Omental fat pad (tissue), 4 donors: ENCODE measurements at places on chromosomes 3 and 15.
A peak's percentile ranks its signal among the peaks of the same experiment; 100 is the strongest.

- no peak for DNase-seq
These were observed 25.4 kb upstream of the LSAMP start for GRCh38 chr3:116470605-116471197.

GRCh38 chr3:24351779-24352469, 142.7 kb downstream of the THRB start:
- no peak for DNase-seq

- no peak for DNase-seq
These were observed 328.2 kb upstream of the LRRFIP2 start for GRCh38 chr3:37502621-37503020.

GRCh38 chr15:100973351-100974111, 54.4 kb downstream of the LRRK1 start:
- no peak for DNase-seq

DNA sequence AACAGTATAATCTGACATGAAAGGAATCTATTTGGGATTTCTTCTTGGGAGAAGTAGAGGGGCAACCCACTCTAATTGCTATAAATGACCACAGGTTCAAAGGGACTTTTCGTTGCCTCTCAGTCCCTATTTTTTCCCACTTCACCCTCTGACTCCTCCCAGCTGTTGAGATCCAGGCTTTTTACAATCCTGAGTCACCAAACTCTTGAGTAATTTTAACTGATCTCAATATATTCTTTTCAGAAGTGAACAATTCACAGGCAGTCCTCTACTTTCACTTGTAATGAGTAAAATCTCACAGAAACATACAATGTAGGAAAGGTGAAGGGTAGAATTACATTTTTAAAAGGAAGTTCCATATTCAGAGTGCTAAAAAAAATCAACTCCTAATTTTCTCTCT, 44.6 kb downstream of the EIF4E3 start:
- DNase-seq = no peak

GRCh38 chr3:44906997-44907396, 32.6 kb downstream of the TGM4 start:
- DNase-seq = no peak

- no peak for DNase-seq
These were observed 57.5 kb downstream of the MAGEF1 start for GRCh38 chr3:184654375-184654774.

- DNase-seq = no peak
These were observed 23.9 kb upstream of the SLTM start for GRCh38 chr15:58957101-58957973.

GRCh38 chr3:414063-414462, 217.5 kb downstream of the CHL1 start:
- no peak for DNase-seq

GRCh38 chr15:63809452-63809851, 24.3 kb downstream of the HERC1 start:
- DNase-seq = no peak

- no peak for DNase-seq
These were observed 5.0 kb downstream of the PLA1A start for GRCh38 chr3:119602676-119603075.

DNA sequence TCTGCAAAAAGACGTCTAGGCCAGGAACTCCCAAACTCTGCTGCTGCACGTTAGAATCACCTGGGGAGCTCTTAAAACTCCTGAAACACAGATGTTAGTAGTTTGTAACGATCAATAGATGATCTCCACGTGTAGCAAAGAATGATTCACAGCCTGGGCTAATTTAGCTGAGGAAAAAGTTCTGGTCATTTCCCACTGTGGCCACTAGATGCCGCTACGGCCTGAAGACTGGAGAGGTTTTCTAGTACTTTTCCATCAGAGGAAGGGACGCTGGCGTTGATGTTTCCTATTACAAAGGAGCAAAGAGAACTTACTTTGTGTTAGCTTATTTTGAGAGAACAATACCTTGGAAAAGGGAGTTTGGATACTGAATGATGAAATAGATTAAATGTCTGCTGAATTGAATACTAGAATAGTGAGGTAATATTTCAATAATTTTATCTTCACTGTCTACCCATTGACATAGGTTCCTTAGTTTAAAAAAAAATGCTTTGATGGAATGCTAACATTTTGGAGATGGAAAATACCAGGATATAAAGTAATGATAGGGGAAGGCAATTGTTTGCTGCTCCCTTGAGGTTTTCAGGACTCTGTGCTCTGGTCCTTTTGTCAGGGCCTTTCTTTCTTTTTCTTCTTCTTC, 159.1 kb downstream of the P3H2 start:
- DNase-seq = peak; percentile 67

- DNase-seq = no peak
These were observed 35.5 kb downstream of the FBLN2 start for GRCh38 chr3:13584427-13584891.

- no peak for DNase-seq
These were observed 753 bp downstream of the INAFM2 start for GRCh38 chr15:40323953-40324937.

DNA sequence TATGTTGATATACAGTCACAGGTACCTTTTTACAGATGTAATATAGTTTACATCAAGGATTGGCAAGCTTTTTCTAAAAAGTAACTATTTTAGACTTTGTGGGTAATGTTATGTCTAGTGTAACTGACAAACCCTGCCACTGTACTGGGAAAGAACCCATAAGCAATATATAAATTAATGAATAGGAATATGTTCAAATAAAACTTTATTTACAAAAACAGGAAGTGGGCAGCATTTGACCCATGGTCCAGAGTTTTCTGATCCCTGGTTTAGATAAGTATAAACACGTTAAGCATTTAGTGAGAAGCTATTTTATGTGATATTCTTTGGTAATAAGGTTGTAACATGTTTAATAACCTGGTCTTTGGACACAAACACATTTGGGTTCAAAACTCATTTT, 915.2 kb upstream of the ROBO1 start:
- DNase-seq = no peak

DNA sequence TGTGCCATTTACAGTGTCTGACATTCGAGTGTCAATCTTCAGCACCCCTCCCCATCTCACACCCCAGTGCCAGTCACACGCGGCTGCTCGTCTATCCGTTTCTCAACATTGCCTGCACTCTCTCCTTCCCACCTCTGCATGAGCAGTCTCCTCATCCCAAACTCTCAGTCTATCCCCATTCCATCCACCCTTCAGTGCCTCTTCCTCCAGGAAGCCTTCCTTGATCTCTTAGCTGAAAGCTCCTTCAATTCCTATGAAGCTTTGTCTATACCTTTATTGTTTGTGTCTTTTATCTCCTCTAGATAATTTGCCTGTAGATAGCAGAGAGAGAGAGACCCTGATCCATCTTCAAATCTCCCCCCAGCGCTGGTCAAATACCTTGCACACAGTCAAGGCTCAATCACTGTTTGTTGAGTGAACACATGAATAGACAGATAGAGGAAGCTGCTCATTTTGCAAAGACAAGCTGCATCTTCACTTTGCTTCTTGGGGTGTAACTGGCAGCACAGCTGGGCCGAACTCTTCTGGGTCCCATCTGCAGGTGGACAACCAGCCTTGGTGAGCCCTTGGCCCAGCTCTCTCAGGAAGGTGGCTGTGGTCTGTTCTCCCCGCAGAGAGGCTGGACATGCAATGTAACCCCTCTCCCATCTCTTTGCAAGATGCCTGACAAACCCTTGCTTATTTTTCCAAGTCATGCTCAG, 52.8 kb downstream of the ITGA11 start:
- no peak for DNase-seq

DNA sequence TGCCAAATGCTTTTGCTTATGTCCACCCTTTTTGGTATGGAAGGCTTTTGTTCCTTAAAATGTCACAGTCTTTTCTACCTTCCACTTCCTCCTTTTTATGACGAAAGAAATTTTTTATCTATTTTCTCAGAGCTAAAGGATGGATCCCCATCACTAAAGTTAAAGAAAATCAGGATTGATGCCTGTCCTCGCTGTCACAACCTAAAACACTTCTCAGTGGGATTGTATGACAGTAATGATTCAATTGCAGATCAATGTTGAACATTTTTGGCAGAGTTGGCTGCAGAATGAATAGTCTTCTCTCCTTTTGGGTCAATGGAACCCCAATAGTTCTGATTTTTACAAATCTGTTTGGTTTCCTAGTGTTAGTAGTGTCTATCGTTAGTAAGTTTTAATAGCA, 549.8 kb upstream of the ROBO2 start:
- DNase-seq = no peak

- DNase-seq = no peak
These were observed 557.9 kb downstream of the FGF12 start for GRCh38 chr3:192169332-192169915.

DNA sequence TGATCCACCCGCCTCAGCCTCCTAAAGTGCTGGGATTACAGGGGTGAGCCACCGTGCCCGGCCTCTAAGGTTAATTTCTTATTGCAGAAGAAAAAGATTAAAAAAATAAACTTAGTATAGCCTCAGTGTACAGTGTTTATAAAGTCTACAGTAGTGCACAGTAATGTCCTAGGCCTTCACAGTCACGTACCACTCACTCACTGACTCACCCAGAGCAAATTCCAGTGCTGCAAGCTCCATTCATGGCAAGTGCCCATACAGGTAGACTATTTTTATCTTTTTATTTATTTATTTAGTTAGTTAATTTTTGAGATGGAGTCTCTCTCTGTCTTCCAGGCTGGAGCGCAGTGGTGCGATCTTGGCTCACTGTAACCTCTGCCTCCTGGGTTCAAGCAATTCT, 3.2 kb upstream of the FLNB start:
- no peak for DNase-seq

DNA sequence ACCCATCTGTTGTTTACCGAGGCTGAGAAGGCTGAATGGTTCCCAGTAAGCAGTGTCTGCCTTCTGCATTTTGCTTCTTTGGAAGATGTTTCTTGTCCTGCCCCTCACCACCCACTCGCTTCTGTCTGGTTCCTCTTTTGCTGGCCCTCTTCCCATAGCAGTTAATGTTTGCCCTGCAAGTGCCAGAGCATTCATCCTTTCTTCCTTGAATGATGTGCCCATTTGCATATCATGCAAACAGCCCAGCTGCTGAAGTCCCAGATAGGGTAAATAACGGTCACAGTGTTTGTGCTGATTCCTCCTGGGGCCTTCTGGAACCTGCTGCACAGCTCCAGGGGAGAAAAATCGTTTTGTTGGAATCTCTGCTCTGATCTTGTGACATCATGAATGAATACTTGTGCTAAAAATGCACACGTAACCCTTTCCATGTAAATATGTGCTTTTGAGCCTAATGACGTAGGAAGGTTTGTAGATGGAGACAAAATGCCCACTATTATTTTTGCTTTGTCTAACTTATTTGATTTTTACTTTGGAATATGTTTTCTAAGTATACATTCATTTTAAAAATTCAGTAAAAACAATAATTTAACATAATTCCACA, 381.0 kb downstream of the SOX2 start:
- DNase-seq = no peak

DNA sequence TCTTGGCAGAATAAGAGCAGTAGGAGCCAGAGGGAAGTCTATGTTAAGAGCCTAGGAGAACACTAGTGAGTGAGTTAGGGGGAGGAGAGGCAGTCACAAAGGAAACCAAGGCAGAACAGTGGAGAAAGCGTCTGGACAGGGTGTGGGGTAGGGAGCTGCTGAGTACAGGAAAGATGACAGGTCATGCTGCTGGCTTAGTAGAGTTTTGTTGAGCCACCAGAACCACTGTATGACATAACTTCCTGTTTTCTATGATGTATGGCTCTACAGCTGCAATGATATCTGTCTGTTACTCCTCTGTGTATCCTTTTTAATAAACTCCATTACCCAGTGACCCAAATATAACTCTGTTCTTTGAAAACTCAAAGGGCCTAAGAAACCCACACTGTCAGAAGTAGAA, 10.6 kb upstream of the STT3B start:
- no peak for DNase-seq

DNA sequence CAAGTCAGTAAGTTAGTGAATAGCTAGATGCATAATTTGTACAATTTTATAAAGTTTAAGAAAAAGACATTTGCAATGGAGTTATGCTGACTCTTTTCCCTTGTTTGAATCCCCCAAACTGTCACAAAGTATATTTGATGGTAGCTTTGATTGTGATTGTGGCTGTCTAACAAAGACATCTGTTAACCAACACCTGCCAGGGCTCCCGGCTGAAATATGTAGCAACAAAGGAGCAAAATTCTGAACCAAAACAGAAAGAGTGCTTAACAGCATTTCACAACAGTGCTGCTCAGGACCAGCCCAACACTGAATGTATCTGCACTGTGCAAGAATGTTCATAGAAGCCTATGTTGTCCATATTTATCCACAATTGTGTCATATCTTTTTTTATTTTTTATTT, 39.4 kb downstream of the LEO1 start:
- DNase-seq = no peak

DNA sequence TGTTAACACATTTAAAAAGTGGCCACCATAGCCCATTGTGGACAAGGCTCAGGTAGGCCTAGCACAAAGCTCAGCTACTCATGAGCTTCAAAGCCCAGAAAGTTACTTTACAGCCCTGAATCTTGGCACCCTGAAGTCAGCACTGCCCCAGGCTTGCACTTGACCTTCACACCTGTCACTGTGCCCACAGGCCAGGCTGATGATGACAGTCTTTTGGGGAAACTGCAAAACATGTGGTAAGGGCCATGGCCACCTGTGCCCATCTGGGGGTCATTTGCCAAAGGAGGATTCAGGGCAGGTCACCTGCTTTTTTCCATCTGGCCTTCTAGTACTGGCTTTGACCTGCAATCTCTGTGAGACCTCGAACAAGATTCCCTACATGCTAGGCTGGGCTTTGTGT, 11.0 kb downstream of the CHDH start:
- DNase-seq = no peak

- DNase-seq = no peak
These were observed 127.8 kb upstream of the P2RY1 start for GRCh38 chr3:152706991-152707713.
